ENCODE measurements at places on chromosomes 2 and 18.

- DNase-seq, result no peak
These were observed 69.9 kb upstream of the HS6ST1 start for GRCh38 chr2:128388499-128388941.

DNA sequence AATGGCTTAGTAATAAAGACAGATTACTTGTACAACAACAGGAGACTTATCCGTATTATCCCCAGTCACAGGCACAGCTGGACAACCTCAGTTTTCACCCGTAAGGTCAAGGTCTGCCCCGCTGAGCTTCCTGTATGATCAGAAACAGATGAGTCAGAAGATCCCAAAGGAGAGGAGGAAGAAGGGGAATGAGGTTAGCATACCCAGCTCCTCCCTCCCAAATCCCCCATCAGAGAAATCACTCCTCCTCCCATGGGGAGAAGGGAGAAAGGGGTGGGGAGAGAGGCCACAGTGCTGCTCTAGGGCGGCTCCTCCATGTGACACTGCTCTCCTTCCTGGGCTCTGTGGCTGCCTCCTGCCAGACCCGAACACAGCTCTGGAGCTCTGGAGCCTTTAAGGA lies 53.8 kb upstream of the SPTBN1 start:
- DNase-seq, result no peak

GRCh38 chr2:231581328-231581727 lies 11.3 kb upstream of the TEX44 start:
- DNase-seq, result no peak

DNA sequence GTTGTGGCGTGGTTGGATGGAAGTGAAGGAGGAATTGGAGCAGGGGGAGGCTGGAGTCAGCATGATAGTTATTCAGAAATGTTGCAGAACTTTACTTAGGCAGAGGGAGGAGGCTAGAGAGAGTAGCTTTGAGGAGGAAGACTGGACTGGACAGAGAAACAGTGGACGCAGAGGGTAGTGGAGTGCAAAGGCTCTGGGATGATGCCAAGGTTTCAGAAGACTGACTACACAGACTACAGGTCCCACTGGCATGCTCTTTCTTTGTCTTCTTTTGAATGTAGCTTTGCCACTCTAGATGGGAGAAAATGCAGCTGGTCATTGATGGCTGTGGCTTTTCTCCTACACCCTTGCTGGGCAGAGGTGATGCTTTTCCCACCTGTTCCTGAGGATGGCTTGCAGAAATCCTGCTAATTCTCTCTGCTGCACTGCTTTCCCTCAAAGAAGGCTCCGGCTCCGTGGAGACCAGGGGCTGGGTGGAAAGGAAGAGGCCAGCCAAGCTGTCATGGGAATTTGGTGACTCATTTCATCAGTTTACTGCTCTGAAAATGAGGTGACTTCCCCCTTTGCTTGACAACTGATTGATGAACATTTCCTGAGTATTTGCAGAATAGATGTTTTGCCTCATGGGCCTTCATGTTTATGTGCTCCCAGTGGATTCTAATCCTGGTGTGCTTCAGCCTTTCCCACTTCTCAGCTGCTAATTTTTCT lies 42.4 kb downstream of the MEIS1 start:
- no peak for DNase-seq

- DNase-seq, result no peak
These were observed 127.7 kb downstream of the DTNA start for GRCh38 chr18:34837769-34838272.

GRCh38 chr2:136191041-136191440 lies 73.1 kb upstream of the CXCR4 start:
- no peak for DNase-seq

GRCh38 chr2:37631292-37631691 lies 40.1 kb downstream of the CDC42EP3 start:
- no peak for DNase-seq

DNA sequence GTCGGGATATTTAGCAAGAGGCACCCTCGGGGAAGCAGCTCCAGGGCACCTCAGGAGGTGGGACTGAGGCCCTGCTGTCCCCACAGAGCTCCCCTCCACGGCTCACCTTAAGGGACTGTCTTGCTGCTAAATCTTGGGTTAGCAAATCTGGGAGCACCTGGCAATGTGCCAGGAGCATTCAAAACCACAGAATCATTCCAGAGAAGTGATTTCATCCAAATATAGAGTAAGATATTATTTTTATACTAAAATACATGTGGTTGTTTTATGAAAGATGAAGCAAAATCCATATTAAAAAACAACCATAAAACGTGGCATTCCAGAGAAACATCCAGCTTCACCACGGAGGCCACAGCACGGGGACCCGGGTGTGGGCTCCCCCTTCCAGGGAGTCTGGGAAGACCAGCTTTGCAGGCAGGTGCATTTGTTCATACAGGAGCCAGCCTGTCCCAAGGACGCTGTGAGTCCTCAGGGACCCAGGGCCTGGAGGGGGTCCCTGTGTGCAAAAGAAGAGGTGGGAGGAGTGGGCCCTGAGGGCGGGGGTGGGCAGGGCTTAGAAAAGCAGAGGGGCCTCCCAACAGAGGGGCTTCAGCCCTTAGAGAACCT lies 16.3 kb downstream of the HS1BP3 start:
- DNase-seq, result no peak

DNA sequence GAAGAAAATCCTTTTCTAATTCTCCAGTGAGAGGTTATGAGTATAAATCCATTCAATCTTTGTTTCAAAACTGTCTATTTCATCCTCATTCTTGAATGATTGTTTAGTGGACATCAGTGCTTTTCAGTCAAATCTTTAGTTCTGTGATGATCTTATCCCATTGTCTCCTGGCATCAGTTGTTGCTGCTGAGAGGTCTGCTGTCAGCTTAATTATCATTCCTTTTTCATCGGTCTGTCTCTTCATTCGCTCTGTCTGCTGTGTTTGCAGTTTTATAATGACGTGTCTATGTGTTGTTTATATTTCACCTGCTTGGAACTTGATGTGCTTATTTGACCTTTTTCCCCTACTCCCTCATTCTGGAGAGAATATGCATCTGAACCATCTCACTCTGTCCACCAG lies 69.2 kb upstream of the GLI2 start:
- no peak for DNase-seq

DNA sequence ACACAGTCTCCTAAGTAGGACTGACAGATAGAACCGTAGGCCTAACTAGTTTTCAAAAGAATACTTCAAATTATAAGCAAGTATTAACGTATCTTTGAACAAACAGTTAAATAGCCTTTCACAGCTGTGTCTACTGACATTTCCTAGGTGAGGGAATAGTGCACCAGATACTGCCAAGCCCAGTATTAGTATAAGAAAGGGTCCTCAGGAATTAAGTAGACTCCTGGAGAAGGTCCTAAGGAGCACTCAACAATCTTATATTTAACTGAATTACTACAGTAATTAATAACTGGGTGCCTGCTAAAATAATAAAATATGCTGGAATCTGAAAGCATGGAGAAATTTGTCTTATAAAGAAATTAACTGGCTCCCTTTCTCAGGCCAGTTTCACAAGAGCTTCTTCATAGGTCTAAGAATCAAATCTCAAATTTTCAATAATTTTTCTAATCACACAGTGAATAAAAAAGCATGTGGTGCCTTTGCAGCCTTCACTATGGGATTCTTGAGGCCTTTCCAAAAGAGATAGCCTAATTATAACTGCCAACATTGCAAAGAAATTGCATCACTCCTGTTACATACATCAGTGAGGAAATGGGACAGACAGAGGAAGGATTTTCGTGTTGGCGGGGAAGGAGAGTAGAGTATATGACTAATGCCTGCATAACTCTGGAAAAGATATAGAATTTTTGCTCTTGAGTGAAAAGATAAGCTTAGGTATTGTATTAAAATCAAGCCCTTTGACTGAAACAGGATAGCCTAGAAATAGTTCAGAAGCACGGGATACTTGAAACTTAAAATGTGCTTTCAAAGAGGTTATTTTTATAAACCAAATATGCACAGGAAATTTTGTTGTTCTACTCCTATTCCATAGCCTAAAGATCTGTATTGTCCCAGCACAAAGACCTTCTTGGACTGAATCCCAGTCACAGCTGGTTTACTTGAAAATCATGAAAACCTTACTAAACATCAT lies 228.6 kb upstream of the STK17B start:
- no peak for DNase-seq

DNA sequence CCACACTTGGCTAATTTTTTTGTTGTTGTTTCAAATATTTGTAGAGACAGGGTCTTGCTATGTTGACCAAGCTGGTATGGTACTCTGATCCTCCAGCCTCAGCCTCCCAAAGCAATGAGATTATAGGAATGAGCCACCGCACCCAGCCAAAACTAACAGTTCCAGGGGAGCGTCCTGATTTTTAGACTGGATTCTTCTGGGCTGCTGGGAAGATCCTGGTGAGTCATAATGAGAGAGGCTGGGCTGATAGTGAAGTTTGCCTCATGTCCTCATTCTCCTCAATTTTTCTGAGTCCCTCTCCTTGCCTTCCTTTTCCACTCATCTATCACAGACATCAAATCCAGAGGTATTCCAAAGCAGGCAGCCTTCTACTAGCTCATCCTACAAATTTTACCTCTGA lies 81.3 kb downstream of the VSNL1 start:
- DNase-seq, result no peak

DNA sequence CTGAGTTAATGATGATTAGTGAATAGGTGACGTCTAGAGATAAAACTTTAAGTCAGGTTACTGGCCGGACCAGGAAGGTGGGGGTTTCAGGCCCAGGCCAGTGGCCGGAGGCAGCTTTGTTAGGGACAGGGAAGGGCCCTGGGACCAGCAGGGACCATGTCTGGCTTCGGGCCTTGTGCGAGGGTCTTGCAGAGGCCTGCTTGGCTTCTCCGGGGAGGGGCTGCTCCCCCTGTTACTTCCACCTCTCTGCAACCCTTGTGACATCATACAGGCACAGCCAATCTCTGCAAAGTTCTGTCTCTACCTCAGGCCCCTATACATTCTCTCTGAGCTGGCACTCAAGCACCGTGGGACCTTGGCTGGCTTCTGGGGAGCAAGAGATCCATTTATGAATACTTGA lies at the start of gene ALLC:
Gene ALLC (plus strand): TSS at position 320 of the 400 bp plus-strand sequence. CDS start 12,958 bp downstream, outside the sequence.
- DNase-seq, result no peak

DNA sequence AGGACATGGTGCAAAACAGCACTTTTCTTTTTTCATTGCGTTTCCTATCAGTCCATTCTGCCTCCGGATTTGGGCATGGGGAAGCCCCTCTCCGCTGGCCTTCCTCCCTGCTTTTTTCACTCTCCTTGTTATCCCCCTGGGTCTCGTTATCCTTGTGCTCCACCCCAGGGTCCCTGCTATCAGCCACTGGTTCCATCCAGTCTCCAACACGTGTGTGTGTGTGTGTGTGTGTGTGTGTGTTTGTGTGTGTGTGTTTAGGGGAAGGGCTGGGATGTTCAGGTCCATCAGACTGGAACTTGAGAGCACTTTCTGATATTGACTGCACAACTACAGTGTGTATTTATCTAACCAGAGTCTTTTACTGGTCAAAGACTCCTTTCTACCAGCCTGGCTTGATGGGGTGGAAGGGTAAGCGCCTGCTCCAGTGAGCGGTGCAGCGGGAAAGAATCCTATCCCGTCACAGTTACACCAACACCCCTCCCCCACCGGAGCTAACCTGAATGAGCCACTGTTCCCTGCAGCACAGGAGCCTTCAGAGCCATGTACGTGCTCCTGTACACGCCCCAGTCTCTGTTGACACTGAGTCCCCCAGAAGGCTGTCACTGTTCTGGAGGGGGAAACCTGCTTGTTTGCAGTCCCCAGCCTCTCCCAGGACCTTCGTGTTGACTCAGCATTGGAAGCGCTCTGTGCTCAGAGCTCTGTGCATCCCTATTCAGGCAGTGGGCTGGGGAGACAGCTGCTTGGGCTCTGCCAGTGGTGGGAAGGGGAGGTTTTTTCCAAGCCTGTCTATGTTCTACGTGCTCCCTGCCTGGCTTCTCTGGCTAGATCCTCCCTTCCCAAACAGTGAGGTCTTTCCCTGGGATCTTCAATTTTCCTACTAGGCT lies 4.6 kb downstream of the INHA start:
- DNase-seq, result no peak

DNA sequence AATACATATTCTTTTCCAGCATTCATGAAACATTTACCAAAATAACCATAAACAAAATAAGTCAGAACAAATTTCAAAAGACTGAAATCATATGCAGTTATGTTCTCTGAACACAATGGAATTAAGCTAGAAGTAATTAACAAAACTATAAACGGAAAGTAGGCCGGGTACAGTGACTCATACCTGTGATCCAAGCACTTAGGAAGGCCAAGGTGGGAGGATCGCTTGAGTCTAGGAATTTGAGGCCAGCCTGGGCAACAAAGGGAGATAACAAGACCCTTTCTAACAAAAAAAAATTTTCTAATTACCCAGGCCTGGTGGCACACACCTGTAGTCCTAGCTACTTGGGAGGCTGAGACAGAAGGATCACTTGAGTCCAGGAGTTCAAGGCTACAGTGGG lies 14.9 kb downstream of the ATAD2B start:
- DNase-seq, result no peak

GRCh38 chr2:108383146-108383830 lies 5.5 kb downstream of the SULT1C4 start:
- DNase-seq, result no peak

DNA sequence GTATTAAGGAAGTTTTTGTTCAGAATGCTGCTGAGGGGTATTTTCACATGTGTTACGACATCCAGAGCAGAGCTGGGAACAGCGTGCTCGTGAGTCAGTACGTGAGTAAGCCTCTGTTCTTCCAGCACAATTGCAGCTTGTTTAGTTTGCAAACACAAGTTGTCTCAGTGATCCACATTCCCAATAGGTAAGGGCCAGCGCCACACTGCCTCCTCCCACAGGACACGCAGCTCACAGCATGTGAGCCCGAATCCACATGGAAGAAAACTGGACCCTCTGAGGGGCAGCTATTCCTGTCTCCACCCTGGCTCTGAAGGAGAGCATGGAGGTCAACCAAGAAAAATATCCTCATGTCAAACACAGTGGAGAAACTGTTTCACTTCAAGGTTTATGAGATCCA lies 173.9 kb upstream of the PID1 start:
- DNase-seq, result no peak

- no peak for DNase-seq
These were observed 194.2 kb downstream of the TXNL1 start for GRCh38 chr18:56444201-56444600.

DNA sequence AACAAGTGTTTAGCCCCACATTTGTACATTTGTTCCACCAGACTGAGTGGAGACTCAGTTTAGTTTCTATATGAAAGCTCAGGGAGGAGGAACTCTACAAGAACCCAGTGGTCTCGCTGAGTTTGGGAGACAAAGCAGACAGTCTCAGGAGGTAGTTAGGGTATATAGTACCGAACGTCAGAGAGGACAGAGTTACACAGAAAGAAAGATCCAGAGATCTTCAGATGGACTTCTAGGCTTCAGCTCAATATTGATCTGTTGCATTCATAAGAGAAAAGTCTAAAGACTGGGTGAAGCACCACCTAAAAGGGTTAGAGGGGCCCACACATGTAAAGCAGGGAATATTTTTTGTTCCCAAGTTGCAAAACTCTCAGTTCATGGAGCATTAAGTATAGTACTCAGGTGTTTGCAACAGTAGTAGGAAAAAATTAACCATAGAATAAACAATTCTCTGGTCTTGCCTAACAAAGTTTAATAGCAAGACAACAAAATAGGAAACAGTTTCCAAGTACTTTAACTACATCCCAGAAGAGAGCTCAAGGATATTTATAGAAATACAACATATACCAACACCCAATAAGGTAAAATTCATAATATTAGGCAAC lies 4.2 kb downstream of the TFPI start:
- no peak for DNase-seq

Data from stimulated activated CD4-positive, alpha-beta T cell treated with anti-CD3 and anti-CD28 coated beads, Interleukin-12 subunit alpha, Interleukin-12 subunit beta, amount 100 ng/mL, for 48 hours (primary cell).